ENCODE measurements at places on chromosomes 7 and 10. TPM values are rescaled to one million over a fixed set of nuclear protein-coding genes. Genes with fewer than 3 reads are reported as not detected.
A peak's percentile ranks its signal among the peaks of the same experiment; 100 is the strongest.

DNA sequence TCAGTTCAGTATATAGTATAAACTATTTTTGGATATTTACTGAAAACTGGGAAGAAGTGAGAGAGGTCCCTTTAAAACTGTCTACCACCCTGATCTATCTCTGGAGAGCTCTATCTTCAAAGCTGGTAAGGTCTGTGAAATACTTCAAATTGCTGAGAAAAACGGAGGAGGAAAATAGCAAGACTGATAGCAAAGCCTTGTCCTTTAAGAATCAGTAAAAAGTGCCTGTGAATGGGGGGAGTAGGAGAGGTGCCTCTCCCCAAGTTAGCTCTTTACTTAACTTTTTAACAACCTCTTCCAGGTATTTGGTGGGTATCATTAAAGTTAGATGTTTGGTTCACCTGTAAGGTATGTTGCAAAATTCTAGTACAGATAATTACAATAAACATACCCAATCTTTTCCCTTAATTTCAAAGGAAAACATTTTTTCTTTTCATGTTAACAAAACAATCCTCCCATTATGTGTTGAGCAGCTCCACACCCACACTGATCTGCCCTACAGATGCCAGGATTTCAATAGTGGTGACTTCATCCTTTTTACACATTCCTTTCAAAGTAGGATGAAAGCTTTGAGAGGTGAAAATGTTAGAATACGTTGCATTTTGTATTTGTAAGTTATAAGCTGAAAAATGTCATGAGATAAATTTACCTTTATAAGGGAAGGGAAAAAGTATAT, 149.2 kb downstream of the CRPPA start:
- DNase-seq, result no peak

Gene TRIM8
- total RNA-seq, result 80.9 TPM

DNA sequence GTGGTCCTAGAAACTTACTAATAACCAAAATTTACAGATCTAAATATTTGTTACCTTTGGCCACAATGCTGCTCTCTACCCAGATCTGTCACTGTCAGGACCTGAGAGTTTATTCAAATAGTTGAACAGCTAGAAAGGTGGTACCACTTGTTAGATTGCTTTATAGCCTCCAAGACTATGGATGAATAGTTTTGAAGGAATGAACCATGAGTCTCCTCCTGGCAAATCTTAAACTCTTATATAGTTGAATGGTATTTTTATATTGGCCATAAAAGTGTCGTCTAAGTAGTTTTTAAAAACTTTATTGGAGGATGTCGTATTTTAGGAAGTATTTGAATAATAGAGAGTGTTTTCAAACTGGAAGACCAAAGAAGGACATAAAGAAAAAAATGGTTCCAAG, 178.7 kb downstream of the AHR start:
- no peak for DNase-seq

DNA sequence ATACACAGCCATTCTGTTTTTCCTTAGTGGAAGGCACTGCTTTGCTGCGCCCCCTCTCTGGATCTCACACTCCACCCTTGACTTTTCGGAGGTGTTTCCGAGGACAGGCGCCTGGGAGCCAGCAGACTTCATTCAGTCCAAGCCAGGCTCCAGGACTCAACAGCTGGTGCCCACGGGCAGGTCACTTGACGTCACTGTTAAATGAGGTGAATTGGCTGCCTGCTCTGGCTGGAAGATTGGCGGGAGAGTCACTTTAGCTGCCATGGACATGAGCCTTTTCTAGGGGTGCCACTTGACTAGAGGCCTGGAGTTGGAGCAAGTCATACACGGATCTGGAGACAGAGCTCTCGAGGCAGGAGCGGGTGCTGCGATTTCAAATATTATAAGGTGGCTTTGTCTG, 3.2 kb downstream of the HTRA1 start:
- no peak for DNase-seq

Gene AMPH
- total RNA-seq, result 3.6 TPM

Gene FASTK
- total RNA-seq, result 69.5 TPM

Gene MDFIC
- total RNA-seq, result 67.4 TPM

DNA sequence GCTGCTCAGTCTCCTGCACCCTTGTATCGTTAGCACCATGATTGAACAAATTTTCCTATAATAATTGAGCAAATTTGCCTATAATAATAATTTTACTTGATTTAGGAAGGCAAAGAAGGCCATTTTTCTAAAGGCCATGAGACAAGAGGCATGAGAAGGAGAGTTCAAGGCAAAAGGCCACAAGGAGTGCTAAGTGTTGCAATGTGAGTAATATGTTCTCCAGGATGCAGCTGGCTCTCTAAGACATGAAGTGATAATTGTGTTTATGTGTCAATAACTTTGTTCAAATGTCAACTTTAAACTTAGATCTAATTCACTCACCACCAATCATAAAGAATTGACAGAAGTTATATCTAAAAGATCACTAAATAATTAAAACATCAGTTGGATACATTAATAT, 53.8 kb downstream of the SGCE start:
- DNase-seq, result no peak

Gene FAM241B
- total RNA-seq, result 0.26 TPM

DNA sequence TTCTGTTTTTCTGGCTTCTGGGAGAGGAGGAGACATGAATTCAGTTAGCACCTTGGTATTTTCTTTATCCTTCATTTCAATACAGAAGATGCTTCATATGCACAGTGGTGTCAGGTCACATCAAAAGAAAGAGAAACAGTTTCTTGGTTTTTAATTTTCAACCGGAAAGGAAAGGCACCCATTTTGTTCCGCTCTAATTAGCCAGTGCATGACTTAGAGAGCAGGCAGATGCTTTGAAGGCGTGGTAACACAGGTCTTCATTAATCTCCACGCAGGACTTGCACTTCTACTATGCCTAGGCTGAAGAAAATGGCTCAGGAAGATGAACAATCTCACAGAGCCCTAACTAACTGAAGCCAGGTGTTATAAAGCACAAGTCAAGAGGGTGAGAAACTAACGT, 70.4 kb upstream of the ATRNL1 start:
- no peak for DNase-seq

Gene FBXL13
- total RNA-seq, result 0.66 TPM

- DNase-seq, result no peak
Observed at GRCh38 chr10:123637326-123637880, 28.8 kb upstream of the GPR26 start.

DNA sequence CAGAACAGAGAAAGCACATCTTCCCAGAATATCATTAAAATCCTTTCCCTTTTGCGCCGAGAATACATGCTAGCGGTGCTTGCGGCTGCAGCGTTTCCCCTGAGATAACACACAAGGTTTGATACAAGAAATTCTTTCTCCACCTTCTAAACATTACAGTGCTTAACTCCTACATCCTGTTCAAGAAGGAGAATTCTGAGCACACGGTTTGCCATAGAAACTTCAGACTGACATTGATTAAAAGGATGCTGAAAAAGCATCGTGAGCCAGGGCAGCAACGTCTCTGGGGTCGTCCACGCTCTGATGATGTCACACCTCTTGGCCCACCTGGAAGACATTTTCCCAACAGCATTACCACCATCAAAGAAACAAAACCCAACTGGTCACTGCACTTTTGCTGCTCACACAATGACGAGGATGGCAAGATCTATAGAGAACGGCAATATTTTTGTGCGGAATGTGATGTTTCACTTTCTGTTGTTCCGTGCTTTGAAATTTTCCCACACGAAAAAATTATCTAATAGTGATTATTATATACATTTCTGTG, 27.0 kb upstream of the PRSS1 start:
- DNase-seq, result no peak

Gene DLX5
- not detected for total RNA-seq

DNA sequence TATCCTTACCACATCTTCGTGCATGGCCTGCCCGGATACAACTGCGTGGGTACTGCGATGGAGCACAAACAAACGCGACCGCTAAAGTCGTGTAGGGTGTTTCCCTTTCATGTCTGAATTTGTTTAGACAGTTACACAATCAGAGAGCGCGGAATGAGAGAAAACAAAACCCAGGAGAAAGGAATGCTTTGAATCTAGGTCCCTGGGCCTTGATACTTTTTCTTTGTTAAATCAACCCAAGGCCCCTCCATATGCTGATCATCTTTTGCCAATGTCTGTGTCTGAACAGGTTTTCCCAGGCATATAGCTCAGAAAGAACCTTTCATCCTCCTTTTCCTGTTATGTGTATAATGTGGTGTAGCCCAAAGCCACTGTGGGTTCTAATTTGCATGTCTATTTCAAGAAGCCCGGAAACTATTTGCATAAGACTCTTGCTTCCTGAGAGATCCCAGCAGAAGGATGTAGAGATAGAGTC, 145.8 kb downstream of the FRMD4A start:
- peak; percentile 52 for DNase-seq

DNA sequence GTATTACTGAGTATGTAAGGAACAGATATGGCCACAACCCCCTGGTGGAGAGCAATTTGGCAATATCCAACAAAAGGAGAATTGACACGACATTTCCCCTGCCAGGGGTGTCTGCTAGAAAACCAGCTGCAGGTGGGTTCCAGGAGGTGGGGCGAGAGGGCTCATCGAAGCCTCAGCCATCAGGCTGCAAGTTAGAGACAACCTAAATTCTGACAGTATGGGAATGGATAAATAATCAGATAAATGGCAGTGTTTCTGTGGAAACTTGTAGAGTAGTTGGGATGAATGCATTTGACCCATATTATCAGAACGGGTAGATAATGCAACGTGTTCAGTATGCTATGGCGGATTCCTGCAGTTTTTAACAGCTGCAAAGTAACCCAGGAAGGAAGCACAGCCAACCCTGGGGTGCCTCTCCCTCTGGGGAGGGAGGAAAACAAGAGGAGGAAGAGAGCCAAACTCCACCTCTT, 3.5 kb downstream of the TMEM273 start:
- DNase-seq, result no peak

Gene CCL26
- total RNA-seq, result 1.3 TPM

DNA sequence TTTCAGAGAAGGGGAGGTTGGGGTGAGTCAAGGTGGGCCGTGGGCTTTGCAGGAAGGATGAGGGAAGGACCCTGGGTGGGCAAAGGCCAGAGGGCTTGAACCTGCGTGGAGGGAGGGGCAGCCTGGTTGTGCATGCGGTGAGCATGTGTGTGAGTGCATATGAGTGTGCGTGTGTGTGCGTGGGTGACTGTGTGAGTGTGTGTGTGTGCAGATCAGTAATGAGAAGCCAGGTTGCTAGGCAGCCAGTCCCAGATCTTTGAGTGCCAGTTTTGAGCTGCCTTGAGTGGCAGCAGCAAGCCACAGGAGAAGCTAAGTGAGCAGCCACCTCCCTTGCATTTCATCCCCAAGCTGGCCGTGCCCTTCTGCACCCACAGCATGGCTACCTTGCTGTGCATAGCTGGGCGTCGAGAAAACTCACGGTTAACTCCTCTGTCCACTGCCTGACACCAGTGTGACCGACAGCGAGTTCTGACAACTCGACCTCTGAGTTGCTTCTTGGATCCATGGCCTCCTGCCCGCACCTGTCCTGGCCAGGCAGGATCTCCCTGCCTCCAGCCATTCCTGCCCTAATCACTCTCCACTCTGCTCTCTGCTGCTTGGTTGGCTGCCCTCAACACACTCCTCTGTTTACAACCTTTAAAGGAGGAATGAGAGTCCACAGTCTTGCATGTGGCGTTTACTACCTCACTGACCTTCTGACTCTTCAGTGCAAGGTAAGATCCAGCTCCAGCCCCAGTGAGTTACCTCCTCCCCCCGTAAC, 775.4 kb downstream of the TYW1 start:
- no peak for DNase-seq

Gene MBL2
- total RNA-seq, result not detected

- peak; percentile 54 for DNase-seq
Observed at GRCh38 chr7:158587162-158588084, at the start of gene PTPRN2. PTPRN2 (minus strand) TSS chr7:158587823.

DNA sequence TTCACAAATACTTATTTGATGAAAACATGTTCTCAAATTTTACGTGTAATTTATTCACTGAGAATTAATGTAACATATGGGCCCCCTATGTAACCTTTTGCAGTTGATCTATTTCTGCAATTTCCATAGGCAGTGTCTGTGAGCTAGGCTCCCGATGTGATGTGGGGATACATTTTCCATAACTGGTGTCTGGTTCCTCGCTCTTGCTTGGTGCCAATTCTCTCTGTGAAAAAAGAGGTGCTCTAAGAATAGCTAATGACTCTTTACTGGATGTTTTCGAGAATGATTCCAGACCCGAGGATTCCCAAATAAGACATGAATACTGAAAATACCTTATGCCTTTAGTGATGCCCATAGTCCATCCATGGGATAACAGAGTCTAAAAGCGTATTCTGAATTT, 286.7 kb upstream of the FZD8 start:
- DNase-seq, result no peak

Gene NEUROD6
- not detected for total RNA-seq

DNA sequence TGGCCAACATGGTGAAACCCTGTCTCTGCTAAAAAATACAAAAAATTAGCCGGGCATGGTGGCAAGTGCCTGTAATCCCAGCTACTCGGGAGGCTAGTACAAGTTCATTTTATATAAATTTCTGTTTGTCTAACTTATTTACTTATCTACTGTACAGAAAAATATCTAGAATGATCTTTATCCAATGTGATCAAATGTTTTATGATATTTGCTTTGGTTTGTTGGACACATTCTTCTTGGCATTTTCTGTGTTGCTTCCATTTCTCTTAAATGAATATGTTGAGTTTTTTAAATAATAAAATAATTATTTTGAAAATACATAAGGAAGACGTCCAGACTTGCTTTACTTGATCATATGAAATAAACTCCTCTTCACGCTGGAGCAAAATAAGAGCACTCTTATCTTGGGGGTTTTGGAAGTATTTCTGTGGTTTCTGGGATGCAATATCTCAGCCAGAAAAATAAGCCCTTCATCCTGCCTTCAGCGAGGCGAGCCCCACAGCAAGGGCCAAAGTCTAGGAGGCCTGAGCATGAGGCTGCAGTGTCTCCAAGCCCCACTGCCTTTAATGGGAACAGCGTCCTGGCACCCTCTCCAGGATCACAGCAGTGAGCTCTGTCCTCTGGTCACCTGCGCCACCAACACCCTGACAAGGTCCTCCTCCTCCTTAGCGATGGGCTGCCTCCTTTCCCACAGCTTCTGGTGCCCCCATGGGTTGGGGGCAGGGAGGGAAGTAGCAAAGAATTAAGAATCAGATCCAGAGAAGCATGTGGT, 480.2 kb downstream of the KCNMA1 start:
- peak; percentile 32 for DNase-seq

DNA sequence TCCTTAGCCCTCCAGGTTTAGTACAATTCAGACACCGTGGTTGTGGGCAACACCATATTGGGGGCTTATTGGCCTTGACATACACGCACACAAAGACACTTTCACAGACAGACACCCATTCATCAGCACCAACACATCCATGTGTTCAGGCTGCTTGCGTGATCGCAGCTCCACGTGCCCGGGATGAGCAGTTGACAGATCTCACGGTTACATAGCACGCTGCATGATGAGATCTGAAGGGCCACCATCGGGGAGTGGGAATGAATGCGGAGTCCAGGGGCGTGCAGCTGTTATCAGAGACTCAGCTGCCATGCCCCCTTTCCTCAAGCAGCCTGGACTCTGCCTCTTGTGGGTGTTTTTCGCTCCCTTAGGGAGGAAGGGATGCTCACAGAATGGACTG, 285.2 kb downstream of the USP6NL start:
- DNase-seq, result no peak

GRCh38 chr10:107474650-107475049, 310.1 kb upstream of the SORCS1 start:
- no peak for DNase-seq

Gene GPRIN2
- total RNA-seq, result not detected

Gene AHCYL2
- 7.4 TPM for total RNA-seq

Data from fibroblast of lung (primary cell).